Activated T-cell treated with anti-CD3 and anti-CD28 coated beads for 48 hours (primary cell): ENCODE measurements at places on chromosomes 1 and 21.

DNA sequence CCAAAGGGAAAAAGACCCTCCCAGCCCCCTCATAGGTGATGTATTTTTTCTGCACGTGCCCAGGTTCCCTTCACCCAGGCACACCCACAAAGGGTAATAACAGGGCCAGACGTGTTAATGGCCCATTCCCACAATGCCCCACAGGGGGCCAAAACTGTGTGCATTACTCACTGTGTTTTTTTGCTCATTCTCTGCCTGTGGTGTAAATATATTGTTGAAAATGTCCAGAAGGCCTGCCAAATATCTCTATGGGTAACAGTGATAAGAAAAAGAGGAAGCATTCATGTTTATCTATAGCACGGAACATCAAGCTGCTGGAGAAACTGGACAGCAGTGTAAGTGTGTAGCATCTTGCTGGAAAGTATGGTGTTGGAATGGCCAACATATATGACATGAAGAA is 21.9 kb downstream of the RHEX start:
- no peak for DNase-seq

DNA sequence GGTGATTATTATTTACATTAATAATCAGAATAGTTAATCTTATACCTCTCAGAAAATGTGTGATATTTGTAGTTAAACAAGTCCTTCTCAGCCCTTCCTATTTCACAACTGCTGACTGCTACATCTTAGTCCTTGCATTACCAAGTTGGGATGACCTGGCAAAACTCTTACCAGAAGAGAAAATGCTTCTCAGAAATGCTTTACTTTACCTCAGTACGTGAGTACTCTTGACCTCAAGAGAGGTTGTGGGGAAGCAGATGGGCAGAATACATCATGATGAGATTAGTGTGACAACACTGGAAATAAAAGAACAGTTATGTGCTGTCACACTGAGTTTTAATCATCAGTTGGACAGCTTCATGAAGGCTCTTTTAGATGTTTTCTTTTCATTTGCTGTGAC is 16.2 kb downstream of the CFAP126 start:
- no peak for DNase-seq

DNA sequence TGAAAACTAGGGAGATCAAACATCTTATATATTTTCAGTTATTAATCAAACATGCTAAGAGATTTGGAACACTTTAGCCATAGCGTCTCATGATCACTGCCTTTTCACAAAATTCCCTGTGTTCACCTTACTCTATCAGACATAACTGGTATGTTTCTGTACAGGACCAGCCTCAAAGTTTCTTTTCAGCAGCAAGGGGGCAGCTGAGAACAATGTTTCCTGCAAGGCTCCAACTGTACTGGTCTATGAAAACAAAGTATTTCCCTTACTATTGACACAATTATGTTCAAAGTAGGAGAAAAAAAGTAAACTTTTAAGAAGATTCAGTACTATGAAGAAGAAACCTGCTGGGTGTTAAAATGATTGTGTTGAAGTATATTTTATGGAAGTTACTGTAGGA is 98.5 kb downstream of the ATF6 start:
- no peak for DNase-seq

- no peak for DNase-seq
These were observed 98.6 kb downstream of the TBX19 start for GRCh38 chr1:168379104-168379860.

- no peak for DNase-seq
These were observed 26.8 kb downstream of the ELK4 start for GRCh38 chr1:205604825-205605505.

- no peak for DNase-seq
These were observed 15.9 kb upstream of the NPPB start for GRCh38 chr1:11874624-11875023.

- DNase-seq = no peak
These were observed 163.2 kb downstream of the IER5 start for GRCh38 chr1:181251713-181252075.

- DNase-seq = no peak
These were observed 14.0 kb upstream of the SHISA4 start for GRCh38 chr1:201874672-201875071.

- DNase-seq = no peak
These were observed 36.7 kb downstream of the SYT2 start for GRCh38 chr1:202673531-202673930.

DNA sequence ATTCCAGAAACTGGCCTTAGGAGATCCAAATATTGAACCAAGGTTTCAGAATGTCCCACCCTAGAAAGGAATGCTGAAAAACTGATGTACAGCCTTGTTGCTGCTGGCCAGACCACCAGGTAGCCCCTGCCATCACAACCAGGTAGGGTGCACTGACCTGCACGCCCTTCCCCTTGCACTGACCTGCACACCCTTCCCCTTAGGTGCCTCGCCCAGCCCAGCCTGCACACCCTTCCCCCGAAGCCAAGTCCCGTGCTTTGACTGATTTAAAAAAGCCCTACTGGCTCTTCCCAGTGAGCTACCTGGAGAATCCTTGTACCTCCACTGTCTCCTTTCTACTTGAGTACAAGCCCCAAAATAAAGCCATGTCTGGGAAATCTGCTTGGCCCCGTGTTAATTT is 26.3 kb upstream of the C1orf198 start:
- DNase-seq = no peak

- DNase-seq = no peak
These were observed 36.2 kb downstream of the TP73 start for GRCh38 chr1:3688356-3689137.

- DNase-seq = no peak
These were observed 4.8 kb upstream of the FAM110D start for GRCh38 chr1:26153966-26154532.

DNA sequence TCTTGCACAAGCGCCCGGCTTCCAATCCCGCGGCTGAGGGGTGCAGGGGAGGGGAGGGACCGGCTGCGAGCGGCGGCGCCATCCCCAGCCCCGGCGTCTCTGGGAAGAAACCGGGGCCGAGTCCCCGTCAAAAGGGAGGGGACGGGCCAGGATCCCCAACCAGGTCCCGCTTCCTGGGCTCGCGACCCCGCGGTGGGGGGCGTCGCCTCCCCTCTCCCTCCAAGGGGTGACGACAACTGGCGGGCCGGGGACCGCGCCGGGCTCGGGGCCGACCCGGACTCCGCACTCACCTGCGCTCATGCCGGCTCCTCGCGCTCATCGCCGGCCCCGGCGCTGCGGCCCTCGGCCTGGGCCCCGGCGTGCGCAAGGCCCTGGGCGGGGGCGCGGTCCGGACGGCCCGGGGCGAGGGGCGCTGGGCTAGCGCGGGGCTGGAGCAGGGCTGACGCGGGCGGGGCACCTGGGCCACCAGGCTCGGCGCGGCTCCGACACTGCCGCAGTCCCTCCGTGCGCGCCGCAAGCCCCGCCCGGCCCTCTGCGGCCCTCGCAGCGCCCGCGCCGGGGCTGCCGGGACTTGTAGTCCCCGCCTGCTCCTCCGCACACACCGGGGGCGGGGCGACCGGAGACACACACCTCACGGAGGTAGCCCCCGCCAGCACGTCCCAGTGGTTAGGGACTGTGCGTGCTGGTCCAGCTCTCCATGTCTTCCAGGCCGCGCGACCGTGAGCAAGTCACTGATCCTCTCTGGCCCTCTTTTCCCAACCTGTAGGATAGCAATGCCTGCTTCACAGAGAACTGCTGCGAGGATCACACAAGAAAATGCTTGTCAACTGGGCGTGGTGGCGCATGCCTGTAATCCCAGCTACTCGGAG is at the start of gene ATP13A2:
ATP13A2 (minus strand) TSS at position 490 of the 869 bp plus-strand sequence; CDS start at position 300, 190 bp downstream.
- peak; percentile 82 for DNase-seq

GRCh38 chr21:42676808-42677207 is 23.4 kb downstream of the PDE9A start:
- no peak for DNase-seq

DNA sequence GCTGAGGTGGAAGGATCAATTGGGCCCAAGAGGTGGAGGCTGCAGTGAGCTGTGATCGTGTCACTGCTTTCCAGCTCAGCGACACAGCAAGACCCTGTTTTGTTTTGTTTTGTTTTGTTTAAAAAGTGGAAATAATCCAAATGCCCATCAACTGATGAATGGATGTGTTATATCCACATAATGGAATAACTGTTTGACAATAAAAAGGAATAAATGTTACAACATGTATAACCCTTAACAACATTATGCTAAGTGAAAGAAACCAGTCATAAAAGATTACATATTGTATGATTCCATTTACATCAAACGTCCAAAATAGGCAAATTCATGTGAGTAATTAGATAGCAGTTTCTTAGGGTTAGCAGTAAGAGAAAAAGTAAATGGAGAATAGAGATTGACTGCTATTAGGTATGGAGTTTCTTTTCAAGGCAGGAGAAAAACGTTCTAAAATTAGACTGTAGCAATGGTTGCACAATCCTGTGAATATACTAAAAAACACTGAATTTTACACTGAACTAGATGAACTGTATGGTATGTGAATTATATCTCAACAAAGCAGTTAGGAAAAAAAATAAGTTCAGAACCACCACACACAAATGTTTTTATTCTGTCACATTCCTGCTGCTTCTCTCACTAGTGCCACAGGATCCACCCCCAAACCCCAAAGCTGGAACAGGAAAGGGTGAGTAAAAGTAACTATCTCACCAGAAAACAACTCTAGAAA is 15.7 kb downstream of the FOXJ3 start:
- no peak for DNase-seq

- no peak for DNase-seq
These were observed 170.7 kb downstream of the DHRS3 start for GRCh38 chr1:12447307-12447706.

GRCh38 chr1:161505686-161506085 is 429 bp downstream of the FCGR2A start:
- no peak for DNase-seq

DNA sequence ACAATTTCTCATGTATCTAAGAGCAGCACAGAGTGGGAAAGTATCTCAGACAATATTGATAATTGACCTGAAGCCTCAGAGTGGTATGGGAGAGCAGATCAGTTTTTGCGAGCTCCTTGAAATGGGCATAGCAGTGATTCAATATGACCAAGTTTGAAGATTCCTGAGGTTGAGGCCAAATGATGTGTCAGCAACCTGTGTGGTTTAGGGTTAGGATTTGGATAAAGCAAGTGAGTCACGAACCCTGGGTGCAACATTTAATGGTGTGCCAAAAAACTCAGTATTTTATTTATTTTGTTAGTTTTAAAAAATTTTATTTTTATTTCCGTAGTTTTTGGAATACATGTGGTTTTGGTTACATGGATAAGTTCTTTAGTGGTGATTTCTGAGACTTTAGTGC is 92.5 kb upstream of the C21orf91 start:
- DNase-seq = no peak

- DNase-seq = no peak
These were observed 418.7 kb upstream of the VAMP3 start for GRCh38 chr1:7352364-7352763.

GRCh38 chr1:19893687-19894086 is 11.5 kb downstream of the OTUD3 start:
- no peak for DNase-seq

- no peak for DNase-seq
These were observed 7.5 kb upstream of the TOMM20 start for GRCh38 chr1:235136111-235136510.

DNA sequence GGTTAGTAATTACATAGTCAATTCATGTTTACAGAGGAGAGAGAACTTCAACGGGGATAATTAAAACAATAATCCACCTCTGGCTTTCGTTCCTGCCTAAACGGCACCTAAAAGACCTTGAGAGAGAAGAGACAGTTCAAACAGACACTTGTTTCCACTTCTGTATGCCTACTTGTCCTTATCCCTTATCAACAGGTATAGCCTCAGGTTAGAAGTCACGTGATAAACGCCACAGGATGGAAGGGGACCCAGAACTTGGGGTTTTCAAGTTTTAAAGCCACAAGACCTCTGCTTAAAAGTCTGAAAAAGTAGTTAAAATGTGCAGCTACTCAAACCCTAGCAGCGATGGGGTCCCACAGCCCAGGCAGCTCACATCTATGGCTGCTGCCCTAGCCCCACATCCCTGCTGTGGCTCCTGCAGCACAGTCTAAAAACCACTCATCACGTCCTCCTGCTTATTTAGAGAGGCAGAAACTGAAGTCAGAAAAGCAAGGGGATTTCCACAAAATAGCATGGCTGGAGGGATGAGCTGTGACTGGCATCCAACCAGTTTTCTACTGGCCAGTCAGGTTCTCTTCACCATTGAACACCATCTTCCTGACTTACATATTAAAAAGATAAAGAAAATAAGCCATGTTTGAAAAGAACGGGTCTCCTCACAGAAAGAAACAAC is 51.2 kb upstream of the SEC16B start:
- DNase-seq = no peak

GRCh38 chr1:226946841-226947240 is 6.7 kb downstream of the COQ8A start:
- no peak for DNase-seq

- DNase-seq = no peak
These were observed 11.3 kb downstream of the FAM20B start for GRCh38 chr1:179036844-179037465.

DNA sequence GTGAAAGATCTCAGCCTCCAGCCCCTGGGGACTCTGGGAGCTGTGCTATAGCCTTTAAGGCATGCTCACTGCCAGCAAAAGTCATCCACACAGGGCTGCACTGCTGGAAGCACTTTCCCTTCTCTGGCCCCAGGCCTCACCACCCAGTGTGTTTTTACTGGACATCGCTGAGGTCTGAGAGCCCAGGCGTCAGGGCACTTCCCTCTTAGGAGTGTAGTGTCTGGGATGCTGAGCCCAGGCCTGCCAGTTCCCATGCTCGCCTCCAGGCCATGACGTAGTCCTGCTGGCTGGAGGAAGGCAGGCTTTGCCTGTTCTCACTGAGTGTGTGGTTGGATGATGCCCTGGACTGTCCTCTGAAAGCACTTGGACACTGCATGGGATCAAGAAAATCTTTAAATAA is 101.2 kb downstream of the GDAP2 start:
- no peak for DNase-seq

DNA sequence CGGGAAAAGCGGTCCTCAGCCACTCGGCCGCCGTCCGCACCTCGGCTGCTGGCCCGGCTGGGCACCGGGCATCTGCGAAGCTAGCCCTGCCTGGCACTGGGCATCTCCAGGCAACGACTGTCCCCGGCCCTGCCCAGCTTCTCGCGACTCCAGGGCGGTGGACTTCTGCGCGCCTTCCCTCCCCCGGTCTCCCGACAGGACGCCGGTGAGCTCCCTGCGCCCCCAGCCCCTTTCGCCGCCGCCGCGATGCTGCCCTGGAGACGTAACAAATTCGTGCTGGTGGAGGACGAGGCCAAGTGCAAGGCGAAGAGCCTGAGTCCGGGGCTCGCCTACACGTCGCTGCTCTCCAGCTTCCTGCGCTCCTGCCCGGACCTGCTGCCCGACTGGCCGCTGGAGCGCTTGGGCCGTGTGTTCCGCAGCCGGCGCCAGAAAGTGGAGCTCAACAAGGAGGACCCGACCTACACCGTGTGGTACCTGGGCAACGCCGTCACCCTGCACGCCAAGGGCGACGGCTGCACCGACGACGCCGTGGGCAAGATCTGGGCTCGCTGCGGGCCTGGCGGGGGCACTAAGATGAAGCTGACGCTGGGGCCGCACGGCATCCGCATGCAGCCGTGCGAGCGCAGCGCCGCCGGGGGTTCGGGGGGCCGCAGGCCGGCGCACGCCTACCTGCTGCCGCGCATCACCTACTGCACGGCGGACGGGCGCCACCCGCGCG is 514 bp downstream of the FAM43B start:
- DNase-seq = peak; percentile 4
